ENCODE measurements at places on chromosomes 2 and 18.

DNA sequence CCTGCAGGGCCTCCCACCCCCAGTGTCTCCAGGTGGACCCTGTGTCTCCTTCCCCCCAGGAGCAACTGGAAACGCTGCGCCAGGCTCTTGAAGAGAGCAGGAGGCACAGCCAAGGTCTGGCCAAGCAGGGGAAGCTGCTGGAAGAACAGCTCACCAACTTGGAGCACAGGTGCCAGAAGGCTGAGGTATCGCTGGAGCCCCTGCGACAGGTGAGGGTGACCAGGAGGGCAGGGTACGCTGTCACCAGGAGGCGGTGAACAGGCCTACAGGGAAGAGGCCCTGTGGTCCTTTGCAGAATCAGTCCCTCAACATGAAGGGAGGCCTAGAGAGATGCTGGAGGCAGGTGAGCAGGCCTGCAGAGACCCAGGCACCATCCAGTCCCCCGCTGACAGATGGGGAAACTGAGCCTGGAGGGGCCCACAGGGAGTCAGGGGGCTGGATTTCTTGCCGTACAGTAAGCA, 15.6 kb upstream of the SNED1 start:
- DNase-seq, result no peak

GRCh38 chr18:54830866-54831265, 2.6 kb downstream of the RAB27B start:
- DNase-seq, result no peak

GRCh38 chr2:111030260-111030891, 90.3 kb upstream of the BCL2L11 start:
- DNase-seq, result no peak

- DNase-seq, result no peak
Observed at GRCh38 chr18:60698901-60699300, 326.3 kb upstream of the MC4R start.

DNA sequence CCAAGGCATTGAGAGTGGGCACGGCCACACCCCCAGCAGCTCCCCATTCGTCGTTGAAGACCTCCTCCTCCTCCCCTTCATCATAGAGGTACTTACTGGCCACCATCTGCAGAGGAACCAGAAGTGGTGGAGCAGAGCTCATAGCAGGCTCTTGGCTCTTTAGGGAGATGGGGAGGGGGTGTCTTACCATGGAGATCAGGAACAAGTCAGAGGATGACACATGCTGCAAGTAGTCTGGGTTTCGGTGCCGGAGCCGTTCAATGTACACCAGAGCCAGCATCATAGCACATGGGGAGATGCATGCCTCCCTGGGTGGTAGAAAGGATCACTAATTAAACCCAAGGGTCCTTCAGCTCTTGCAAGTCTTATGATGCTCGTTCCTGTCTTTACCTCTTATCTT, 1.9 kb downstream of the CNPPD1 start:
- DNase-seq, result no peak

- no peak for DNase-seq
Observed at GRCh38 chr2:220887271-220887870, 684.7 kb downstream of the EPHA4 start.

DNA sequence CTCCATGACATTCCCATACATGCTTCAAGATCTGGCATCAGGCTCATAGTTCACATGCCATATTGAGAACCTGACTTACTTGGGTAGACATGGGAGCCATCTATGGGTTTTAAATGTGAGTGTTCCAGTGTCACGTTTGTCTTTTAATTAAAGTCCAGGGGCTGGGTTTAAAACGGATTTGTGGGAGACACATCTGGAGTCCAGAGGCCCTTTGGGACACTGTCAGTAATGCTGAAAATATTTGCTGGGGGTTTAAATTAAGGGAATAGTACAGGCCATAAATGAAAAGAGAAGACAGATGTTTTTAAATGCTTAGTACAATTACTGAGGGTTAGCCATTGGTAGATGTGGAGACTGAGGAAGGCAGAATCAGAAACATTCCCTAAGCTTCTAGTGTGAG, 478.0 kb downstream of the PID1 start:
- no peak for DNase-seq

DNA sequence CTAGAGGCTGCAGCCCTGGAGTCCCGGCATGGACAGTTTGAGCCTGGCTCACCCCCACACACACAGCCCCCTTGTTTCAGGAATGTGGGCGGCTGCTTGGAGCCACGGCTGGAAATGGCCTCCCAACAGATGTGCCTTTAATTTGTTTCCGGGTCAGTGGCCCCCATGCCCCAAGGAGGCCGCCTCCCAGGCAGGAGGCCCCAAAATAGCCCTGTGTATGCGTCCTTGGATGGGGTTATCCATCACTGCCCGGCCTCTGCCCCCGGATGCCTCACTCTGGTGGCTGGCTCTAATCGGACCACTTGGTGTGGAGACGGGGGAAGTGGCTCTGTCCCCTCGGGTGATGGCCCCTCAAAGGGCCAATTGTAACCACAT, 151.9 kb upstream of the MYCN start:
- DNase-seq, result no peak

DNA sequence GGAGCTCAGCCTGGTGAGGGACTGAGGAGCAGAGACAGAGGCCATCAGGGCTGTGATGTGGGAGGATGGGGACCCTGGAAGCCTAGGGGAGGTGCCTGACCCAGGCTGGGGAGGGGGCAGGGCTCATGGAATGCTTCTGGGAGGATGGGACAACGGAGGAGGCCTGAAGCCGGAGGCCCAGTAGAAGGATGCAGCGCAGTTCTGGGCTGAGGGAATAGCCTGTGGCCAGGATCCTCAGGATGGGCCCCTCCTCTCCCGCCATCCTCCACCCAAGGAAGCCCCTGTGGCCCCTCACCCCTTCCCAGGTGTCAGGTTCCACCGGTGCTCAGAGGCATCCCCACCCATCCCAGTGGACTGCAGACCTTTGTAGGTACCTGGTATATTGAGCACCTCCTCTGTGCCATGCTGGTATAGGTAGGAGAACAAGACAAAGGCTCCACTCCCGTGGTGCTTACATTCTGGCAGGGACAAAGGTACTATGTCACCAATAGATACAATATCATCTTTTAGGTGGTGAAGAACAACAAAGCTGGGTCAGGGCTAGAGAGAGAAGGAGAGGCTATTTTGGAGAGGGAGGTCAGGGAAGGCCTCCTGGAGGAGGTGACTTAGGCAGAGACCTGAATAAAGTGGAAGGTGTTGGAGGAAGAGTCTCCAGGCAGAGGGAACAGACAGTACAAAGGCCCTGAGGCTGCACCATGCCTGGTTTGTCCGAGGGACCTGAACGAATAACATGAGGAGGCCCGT, 2.7 kb downstream of the ZAP70 start:
- DNase-seq, result no peak

- no peak for DNase-seq
Observed at GRCh38 chr18:39911716-39912115, 2043.3 kb upstream of the PIK3C3 start.

- DNase-seq, result no peak
Observed at GRCh38 chr2:233448220-233448559, 93.9 kb downstream of the DGKD start.

DNA sequence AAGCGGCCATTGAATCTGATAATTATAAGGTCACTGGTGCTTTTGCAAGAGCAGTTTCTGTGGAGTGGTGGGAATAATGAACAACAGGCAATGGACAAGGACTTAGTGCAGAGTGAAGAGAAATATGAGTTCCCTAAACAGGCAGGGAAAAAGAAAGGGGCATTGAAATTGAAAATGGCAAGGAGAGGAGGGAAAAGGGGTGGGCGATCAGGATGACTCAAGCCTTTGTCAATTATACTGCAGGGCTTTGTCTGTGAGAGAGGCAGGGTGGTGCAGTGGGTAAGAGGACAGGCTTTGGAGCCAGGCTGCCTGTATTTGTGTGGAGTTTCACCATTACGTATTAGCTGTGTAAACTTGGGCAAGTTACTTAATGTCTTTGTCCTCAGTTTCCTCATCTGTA, 29.5 kb upstream of the PAIP2B start:
- DNase-seq, result no peak

DNA sequence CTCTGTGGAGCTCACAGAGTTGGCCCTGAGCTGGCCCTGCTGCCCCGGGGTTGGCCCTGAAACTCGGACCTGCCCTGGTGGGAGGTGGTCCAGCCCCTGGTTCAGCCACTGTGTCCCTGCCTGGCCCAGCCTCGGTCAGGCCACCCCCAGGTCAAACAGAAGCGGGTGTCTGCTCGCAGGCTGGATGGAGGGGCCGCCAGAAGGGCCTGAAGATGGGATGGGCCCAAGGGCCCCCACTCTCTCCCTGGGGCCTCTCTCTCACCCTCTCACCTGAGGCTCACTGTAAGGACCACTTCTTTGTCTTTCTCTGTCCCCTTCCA, 25.1 kb upstream of the B3GNT7 start:
- no peak for DNase-seq

- no peak for DNase-seq
Observed at GRCh38 chr18:24272229-24272525, 125.4 kb downstream of the OSBPL1A start.

GRCh38 chr2:110157153-110157793, 41.7 kb upstream of the MALL start:
- no peak for DNase-seq

DNA sequence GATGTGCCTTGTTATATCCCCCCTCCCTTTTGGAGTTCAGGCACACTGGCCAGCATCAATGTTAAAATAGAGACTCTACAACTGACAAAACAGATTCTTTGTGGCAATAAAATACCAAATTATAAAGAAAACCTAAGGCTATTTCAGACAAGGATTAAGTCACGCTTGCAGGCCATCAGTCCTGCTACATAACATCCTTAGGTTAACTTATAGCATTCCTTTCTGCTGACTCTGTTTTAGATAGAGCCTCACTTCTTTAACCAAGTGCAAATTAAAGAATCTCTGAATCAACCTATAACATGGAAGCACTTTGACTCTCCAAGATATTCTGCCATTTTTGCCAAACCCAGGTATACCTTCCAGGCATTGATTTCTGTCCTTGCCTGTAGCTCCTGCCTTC, 784.6 kb downstream of the RNF144A start:
- DNase-seq, result no peak

GRCh38 chr2:39821871-39822270, 42.8 kb upstream of the THUMPD2 start:
- no peak for DNase-seq

- DNase-seq, result no peak
Observed at GRCh38 chr18:80148326-80149199, 39.5 kb downstream of the ADNP2 start.

- no peak for DNase-seq
Observed at GRCh38 chr2:151669585-151670081, 64.6 kb downstream of the NEB start.

GRCh38 chr2:158021226-158021625, 80.5 kb upstream of the UPP2 start:
- no peak for DNase-seq

DNA sequence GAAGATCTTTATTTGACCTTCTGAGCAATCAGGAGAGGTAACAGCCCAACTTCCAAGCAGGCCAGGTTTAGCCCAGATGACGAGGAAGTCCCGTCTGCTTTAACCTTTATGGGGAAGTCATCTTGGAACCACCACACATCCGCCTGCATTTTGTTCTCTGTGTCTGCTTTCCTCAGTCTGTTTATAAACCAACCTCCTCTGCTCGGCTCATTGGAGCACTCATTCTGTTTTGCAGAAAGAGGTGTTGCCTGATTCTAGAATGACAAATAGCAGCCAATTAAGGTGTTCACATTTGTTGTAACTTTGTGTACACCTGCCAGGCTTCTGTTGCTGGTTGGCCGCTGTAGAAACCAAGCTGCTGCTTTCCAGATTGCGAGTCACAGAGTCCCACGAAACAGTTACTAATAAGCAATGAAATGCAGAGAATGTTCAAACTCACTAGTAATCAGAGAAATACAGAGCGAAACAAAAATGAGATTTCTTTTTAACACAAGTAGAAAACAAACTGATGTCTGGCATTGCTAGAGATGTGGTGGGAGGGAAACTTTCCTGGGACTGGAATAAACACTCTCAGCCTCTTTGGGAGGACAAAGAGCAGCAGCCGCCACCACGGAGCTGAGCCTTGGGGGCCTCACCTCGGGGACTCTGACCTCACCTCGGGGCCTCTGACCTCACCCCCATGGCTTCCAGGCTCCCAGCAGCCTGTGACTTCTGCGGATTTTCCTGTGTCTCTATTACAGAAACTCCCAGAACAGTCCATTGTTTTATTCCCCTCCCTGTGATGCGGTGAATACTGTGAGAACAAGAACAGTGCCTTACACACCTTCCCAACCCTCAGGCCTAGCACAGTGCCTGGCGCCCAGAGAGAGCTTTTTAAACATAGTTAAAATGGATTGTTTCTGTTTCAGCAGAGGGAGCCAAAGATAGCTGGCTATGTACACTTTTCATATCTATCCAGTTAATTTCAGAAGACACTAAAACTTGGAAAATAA, 64.0 kb downstream of the MBP start:
- peak; percentile 66 for DNase-seq

GRCh38 chr2:81148323-81148722, 843.8 kb upstream of the LRRTM1 start:
- DNase-seq, result no peak

DNA sequence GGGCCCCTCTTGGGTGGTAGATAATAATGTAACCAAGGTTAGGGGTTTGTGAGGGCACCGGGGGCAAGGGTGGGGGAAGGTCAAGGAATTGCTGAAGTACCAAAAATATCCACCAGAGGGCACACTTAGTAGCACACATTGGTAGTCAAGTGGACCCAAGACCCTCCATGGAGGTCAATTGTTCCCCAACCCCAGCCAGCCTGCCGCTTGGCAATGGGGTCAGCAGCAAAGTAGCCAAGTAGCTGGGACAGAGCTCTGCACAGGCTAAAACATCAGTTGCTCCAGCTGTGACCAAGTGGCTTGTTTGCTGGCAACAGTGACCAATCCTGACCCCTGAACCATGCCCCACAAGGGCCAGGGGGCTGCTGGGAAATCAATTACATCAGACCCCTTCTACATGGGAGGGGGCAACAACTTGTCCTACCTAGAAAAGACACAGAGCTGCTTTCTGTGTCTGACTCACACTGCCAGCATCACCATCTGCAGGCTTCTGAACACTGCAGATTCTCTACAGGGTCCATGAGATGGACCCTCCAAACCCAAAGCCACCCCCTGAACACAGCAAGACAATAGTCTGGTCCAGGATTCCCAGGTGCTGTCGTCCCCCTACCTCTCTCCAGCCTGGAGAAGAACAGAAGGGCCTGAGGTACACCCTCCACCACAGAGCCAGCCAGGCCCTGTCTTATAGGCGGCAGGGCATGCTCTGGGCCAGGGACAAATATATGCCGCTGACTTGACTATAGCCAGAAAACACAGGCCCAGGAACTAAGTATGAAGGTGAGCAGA, 76.0 kb downstream of the EMX1 start:
- peak; percentile 60 for DNase-seq

GRCh38 chr2:176493909-176494308, 224.7 kb downstream of the MTX2 start:
- DNase-seq, result no peak

GRCh38 chr2:129784486-129784885, 195.0 kb upstream of the RAB6C start:
- no peak for DNase-seq

DNA sequence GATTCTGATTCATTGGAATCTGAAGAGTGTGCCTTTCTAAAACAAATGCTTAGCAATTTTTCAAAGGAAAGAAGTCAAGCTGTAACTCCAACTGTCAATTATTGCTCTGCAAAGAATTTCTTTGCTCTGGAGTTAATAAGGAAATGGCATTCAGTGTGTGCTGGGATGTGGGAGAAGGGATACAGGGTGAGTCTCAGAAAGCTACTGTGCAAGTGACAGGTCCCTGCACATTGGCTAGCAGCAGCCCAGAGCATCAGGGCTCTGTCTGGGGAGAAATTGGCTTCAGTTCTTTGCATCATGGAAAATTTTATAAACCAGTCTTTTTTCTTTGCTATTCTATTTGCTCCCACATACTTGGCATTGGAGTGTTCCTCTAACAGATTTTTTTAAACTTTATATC, 1.1 kb upstream of the SYT4 start:
- no peak for DNase-seq
